ENCODE measurements at places on chromosomes 2 and 18.

GRCh38 chr2:176261136-176261535 lies 8.1 kb upstream of the MTX2 start:
- no peak for ATAC-seq

GRCh38 chr2:188471166-188471565 lies 179.5 kb downstream of the GULP1 start:
- no peak for ATAC-seq

GRCh38 chr2:14634489-14635390 lies 2.2 kb downstream of the LRATD1 start:
- no peak for ATAC-seq

- ATAC-seq = no peak
These were observed 229.5 kb downstream of the DCC start for GRCh38 chr18:52569492-52569891.

GRCh38 chr2:118705032-118705431 lies 142.4 kb downstream of the EN1 start:
- ATAC-seq = no peak

- ATAC-seq = no peak
These were observed 168.3 kb downstream of the SMAD7 start for GRCh38 chr18:48782381-48782861.

GRCh38 chr2:44777036-44777435 lies 164.5 kb upstream of the SIX3 start:
- no peak for ATAC-seq

- no peak for ATAC-seq
These were observed 274.7 kb upstream of the SIX2 start for GRCh38 chr2:45283764-45284620.

DNA sequence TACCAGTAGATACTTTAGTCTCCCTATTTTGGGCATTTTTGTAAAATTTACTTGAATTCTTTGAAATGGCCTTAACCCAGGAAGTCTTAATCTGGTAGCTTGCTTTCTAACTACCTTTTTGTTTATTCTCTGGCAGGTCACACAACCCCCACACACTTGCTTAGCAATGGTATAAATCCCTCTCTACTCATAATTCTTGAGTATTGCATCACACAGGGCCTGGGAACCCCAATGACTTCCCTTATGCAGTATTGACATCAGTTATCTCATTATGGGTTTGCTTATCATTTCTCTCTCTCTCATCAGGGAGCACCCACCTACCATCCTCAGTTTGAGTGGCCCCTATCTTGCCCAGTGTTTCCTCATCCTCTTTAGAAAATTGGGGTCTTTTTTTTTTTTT lies 207.1 kb downstream of the KCNS3 start:
- no peak for ATAC-seq

DNA sequence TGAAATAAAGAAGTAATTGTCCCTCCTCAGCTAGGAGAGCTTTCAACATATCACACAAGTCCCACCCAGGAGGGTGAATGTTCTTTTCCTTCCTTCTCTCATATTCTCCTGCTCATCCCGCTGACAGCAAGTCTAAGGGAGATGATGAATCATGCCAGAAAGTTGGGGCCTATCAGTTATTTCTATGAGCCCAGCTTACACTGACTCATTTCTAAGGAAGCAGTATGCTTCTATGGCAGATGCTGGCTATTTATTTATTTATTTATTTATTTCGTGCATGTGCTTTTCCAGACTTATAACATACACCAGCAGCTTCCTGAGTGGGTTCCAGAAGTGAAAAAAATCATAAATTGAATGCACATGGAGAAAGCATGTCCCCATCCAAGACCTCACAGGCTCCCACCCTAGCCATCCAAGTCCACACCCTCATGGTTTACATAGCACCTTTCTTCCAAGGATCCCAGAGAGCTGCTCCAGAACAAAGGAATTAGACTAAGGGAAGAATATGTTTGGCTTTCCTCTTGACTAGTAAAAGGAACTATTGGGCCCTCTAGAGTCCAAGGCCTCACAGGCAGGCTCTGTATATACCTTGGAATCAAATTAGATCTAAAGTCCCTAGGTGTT lies 1074.2 kb upstream of the ZEB2 start:
- no peak for ATAC-seq

GRCh38 chr2:225004597-225004996 lies 37.7 kb downstream of the DOCK10 start:
- ATAC-seq = no peak

- ATAC-seq = no peak
These were observed 173.1 kb downstream of the PTH2R start for GRCh38 chr2:208579678-208580077.

- ATAC-seq = no peak
These were observed 11.4 kb upstream of the TRAPPC8 start for GRCh38 chr18:31954349-31954748.

GRCh38 chr2:20584399-20585358 lies 66.2 kb downstream of the HS1BP3 start:
- peak; percentile 42 for ATAC-seq

DNA sequence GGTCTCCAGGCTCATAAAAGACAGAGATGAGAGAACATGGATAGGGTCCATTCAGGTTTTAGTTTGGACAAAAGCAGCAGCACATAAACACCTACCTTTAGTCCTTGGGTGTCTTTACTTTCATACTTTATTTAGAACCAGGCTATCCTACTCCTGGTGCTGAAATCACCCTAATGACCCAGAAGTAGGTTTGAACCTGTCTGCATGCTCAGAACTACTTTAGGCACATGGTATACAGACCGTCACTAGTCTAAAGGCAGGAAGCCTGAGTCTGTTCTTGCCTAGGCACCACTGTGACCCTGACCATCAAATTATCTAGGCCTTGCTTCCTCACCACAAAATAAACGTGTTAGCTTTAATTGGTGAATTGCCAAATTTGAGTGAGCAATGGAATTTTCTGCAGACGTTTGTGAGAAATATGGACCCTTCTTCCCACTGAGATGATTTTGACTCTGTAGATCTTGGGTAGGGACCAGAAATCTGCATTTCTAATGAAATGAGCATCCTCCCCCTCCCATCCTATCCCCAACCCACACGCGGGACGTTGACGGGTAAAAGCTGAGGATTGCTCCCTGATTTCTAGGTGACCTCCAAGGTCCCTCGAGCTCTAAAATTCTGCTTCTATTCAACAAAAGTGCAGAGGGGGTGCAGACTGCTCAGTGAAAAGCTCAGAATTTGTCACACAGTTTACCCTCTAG lies 75.1 kb downstream of the PLEKHM3 start:
- ATAC-seq = no peak
